ENCODE measurements at places on chromosomes 2 and 18. TPM values are rescaled to one million over a fixed set of nuclear protein-coding genes. Genes with fewer than 3 reads are reported as not detected.

Gene AP1S3
- 1.3 TPM for total RNA-seq

GRCh38 chr2:233363744-233364235 is 9.5 kb downstream of the DGKD start:
- H3K27me3 ChIP-seq = no peaks in the 10 kb centered on the region
- no peak overlapping the region for H3K27ac ChIP-seq
- H3K36me3 ChIP-seq = no peaks in the 10 kb centered on the region
- no peak overlapping the region for H3K4me3 ChIP-seq
- H3K4me1 ChIP-seq = no peaks in the 10 kb centered on the region
- DNase-seq = no peak

GRCh38 chr2:65960953-65961352 is 474.0 kb upstream of the MEIS1 start:
- no peaks in the 10 kb centered on the region for H3K36me3 ChIP-seq
- no peak for DNase-seq
- H3K4me1 ChIP-seq = no peaks in the 10 kb centered on the region
- H3K27ac ChIP-seq = no peak overlapping the region
- no peaks in the 10 kb centered on the region for H3K27me3 ChIP-seq

- H3K36me3 ChIP-seq = no peaks in the 10 kb centered on the region
- H3K4me1 ChIP-seq = no peaks in the 10 kb centered on the region
- no peak overlapping the region for H3K4me3 ChIP-seq
- peak; percentile 78 for DNase-seq
These were observed 118.2 kb upstream of the SEC11C start for GRCh38 chr18:59021500-59021899.

- no peak overlapping the region for H3K27ac ChIP-seq
- H3K36me3 ChIP-seq = no peaks in the 10 kb centered on the region
These were observed 45.5 kb upstream of the LDAH start for GRCh38 chr2:20868377-20868776.

Measured in right lobe of liver (tissue), 6 donors.